ENCODE measurements at places on chromosomes 1 and 21.
A peak's percentile ranks its signal among the peaks of the same experiment; 100 is the strongest.

DNA sequence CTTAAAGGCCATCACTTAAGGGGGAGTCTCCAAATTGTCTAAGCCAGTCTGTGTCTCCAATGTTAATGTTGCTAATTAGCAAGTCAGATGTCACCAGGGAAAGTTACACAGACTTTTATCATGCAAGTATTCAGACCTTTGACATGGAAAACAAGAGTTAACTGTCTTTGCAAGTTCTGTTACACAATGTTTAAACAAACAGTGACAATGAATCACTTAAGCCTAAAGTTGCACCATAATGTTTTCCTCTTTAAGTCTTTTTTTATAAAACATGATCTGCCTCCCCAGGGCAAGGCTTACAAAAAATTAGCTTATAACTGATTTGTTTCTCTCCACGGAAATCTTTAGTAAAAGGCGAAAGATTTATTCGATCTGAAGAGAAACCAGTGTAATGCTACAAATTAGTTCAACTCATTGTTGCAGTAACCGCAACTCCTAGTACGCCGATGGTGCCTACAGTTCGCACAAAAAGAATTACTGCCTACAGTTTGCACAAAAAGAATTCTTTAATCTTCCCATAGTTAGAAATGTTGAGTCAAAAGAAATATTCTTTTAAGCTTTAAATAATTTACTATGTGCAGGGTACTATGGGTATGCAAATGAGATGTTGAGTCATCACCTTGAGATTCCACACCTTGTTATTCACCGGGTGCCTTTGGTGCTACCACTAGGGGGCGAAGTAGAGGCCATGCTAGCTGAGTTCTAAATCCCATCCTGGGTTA lies 45.3 kb downstream of the HHAT start:
- DNase-seq, result peak; percentile 83

DNA sequence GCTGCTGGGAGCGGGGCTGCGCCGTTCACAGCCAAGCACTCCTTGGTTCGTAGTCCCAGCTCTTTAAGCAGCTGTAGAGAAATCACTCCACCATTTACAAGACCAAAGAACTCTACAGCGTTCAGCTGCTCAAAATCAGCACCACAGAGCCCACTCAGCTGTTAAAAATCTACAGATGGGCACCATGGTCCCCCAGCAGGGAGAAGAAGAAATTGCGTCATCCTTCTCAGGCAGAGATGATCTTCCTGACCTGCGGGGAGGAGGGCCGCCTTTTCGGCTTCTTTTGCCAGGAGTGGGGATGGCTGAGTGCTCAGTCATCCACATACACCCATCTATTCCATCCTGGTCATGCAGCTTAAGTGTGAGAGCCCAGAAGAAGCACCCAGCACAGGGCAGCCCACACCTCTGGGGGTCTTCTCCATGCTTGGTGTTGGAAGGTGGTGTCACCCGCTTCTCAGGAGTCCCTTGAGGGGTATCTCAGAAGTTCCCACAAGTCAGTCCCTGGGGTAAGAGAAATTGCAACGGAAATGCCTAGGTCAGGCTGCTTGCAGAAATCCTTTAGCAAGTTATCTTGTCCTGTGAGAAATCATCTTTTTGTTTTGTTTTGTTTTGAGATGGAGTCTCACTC lies 163.8 kb downstream of the NPHP4 start:
- DNase-seq, result peak; percentile 24

GRCh38 chr1:44775930-44776729 lies 790 bp downstream of the RPS8 start:
- DNase-seq, result no peak

GRCh38 chr1:85202864-85203255 lies 2.0 kb upstream of the SYDE2 start:
- no peak for DNase-seq

- DNase-seq, result no peak
Observed at GRCh38 chr1:185351734-185352466, 34.9 kb upstream of the IVNS1ABP start.

DNA sequence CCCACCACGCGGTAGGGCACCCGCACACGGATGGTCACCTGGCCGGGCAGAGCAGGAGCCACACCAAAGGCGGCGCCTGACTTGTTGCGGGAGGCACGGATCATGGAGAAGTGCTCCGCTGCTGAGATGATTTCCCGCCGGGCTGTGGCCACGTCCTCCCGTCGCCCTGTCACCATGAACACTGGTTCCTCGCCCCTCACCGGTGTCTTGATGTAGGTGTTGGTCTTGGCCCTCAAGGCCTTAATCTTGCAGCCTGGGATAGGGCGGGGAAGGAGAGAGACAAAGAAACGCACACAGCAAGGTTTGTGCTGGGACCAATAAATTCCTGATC lies 4.9 kb downstream of the MEX3A start:
- no peak for DNase-seq

GRCh38 chr1:34409689-34410229 lies 233.1 kb downstream of the C1orf94 start:
- DNase-seq, result no peak

DNA sequence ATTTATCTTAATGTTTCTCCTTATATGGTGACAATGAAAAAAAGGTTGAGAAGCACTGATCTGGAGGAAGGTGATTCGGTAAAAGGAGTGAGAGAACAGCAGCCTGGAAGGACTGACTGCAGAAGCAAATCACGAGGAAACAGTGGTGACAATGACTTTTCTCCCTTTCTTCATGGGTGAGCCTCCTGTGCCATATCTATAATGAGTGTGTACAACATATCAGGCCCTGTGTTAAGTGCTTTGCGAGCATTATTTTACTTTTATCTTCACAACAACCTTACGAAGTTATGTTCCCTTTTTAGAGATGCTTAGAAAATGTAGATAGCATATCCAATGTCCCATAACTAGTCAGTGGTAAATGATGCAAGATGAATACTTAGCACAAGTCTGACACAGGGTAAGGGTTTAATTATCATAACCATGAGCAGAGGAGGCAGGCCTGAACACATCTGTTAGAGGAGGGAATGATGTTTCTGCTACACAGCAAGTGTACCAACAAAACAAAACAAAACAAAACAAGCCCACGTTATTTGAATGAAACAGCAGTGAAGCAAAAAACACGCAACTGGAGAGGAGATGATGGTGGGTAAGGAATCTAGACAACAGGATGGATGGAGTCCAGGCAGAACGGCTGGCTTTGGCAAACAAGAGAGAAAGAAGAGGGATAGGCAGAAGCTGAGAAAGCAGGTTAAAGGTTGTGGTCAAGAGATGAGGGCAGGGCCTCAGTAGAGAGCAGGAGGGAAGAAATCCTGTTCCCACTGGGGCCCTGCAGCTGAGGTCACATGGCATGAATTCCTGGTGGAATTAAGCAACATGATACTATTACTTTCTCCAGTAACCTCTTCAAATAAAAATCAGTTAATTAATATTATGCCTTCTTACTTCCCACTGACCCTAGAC lies 29.6 kb downstream of the GNG12 start:
- DNase-seq, result peak; percentile 52

GRCh38 chr1:30664103-30664755 lies 59.2 kb downstream of the MATN1 start:
- DNase-seq, result no peak

GRCh38 chr1:18077657-18078215 lies 29.9 kb upstream of the IGSF21 start:
- peak; percentile 83 for DNase-seq

DNA sequence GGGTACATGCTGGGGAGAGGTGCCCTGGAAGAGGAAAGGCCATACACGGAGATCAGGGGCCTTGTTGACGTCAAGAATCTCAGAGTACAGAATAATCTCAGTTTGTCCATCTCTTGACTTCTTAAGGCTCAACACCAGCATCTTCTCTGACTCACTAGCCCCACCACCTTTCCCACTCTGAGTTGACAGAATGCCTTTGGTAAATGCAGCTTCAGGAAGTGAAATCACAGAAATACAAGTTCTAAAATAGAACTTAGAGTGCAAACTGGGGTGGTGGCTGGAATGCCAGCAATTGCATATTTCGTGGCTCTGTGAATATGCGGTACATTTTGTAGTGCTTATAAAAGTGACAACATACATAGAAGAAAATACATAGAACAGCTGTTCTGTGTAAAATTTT lies 1.6 kb downstream of the COG2 start:
- DNase-seq, result no peak

- no peak for DNase-seq
Observed at GRCh38 chr21:27320868-27321267, 354.0 kb upstream of the ADAMTS5 start.

GRCh38 chr1:61570191-61570590 lies 154.8 kb downstream of the TM2D1 start:
- DNase-seq, result no peak

- DNase-seq, result no peak
Observed at GRCh38 chr1:101816262-101816661, 180.5 kb downstream of the OLFM3 start.

- no peak for DNase-seq
Observed at GRCh38 chr1:46464915-46465314, 24.7 kb upstream of the DMBX1 start.
